ENCODE measurements at places on chromosomes 5 and 9.

DNA sequence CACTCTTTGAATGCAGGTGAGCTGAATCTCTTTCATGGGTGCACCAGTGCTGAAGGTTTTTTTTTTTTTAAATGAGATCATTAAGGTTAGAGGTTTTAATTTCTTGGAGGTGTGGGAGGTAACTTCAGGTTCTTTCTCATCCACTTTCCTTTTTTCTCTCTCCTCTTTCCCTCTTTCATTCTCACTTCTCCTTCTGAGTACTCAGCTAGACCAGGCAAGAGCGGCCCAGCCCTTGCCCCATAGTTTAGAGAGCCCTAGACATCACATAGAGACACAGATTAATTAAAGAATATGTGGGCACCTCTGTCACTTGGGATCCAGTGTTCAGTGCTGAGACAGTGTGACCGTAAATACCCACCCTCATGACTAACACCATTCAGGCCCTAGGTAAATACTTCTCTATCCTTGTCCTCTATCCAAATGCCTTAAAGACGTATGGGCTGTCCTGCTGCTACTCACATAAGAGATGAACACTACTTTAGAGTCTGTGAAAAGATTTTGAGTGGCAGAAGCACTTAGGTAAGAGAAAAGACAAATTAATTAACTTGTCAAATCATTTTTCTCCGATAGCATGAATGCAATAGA is 174.1 kb downstream of the TLE4 start:
- no peak for DNase-seq

DNA sequence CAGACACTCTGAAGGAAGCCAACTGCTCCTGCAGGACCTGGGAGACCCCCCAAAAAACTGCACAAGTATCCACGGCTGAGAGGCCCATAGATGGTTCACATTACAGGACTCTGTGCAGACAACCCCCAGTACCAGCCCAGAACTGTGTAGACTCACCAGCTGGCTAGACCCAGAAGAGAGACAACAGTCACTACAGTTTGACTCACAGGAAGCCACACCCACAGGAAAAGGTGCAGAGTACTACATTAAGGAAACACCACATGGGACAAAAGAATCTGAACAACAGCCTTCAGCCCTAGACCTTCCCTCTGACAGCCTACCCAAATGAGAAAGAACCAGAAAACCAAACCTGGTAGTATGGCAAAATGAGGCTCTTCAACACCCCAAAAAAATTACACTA is 281.2 kb upstream of the RGMB start:
- DNase-seq: no peak

DNA sequence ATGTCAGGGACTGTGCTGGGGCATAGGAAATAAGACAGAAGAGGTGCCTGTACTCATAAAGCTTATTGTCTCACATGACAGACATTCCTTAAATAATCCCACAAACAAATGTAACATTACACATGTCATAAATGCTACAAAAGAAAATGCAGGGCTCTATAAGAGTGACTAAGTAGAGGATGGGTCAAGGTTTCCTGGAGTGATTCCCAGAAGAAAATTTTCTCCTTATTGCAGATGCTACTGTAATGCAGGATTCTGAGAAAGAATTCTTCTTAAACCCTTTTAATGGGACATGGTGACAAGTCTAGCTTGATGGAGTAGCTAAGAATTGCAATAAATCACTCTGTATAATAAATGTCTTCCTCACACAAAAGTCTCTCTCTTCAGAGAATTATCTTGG is 55.7 kb downstream of the SH3TC2 start:
- DNase-seq: no peak

DNA sequence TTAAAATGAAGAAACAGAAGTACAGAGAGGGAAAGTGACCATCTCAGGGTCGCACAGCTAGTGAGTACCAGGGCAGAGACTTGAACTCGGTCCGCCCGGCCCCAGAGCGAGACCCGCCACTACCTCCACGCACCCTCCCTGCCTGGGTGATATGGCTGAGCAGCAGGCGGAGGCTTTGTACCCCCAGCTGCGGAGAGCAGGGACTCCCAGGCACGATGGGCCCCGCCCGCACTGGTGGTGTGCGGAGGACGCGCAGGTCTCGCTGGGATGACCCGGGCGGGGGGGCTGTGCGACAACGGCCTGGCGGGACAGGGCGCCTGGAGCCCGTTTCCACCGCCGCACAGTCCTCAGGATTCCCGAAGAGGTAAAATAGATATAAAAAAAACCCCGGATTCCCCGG is 64.7 kb upstream of the LARP1 start:
- DNase-seq: no peak

DNA sequence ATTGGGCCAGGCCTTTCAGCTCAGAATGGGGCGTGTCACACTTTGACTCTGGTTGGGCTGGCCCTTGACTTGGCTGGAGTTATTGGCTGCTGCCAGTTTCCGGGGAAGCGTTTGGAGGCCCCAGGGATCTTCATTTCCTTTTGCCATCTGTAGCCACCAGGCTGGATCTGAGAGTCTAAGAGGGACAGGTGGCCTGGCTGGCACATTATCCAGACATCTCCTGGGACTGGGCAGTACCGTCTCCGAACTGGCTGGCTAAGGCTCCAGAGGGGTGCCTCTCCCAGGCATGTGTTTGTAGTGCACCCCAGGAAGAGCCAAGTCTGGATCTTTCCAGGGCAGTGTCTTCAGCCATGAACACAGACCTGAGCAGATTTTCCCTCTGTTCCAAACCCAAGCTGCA is 9.7 kb upstream of the JADE2 start:
- DNase-seq: no peak

DNA sequence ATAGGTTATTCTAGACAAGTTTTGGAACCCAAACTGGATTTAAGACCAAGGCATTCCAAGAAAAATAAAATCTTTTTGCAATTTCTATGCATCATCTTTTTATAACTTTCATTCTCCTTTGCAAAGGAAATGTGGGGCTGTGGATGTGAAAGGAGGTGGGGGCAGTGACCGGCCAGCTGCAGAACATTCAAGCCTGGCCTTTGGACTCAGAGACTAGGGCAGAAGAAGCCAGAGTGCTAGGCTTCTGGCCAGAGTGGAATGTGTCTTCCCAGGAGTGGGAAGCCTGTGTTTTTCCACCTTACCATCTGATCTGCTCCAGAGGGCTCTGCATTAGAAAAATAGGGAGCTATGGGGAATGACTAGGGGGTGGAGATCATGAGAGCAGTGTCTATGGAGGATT is 148.5 kb downstream of the C9orf152 start:
- no peak for DNase-seq

DNA sequence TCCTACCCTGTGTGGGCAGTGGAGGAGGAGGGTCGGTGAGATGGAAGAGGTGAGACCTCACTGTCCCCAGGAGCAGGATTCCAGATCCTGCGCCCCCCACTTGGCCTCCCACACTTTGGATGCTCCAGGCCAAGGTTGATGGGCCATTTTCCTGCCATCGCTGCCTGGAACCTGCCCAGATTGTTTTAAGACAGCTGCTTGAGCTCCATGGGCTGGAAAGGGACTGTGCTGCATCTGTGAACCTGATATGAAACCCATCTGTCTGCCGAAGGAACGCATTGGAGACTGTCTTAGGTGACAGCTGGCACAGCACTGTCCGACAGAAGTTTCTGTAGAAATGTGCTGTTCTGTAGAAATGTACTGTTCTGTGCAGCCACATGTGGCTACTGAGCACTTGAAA is 72.7 kb upstream of the SLC25A48 start:
- DNase-seq: no peak

- DNase-seq: no peak
These were observed 268.1 kb downstream of the NTRK2 start for GRCh38 chr9:84937581-84937980.

DNA sequence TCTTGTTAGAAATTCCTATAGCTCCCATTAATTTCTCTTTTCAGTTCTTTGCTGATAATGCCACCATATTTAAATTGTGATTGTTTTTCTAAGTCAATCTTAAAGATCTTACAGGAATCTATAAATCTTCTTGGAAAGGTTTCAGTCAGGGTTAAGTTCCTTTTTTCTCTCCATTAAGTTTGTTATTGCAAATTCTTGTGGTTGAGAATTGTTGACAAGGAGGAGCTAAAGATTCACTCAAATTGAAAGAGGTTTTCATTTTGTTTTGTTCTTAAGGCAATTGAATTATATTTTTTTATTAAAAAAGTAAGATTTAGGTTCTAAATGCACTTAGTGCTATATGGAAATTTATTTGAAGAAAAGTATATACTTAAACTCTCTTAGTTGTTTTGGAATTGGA is 213.4 kb downstream of the PRR16 start:
- no peak for DNase-seq

- DNase-seq: peak; percentile 46
These were observed 33.1 kb downstream of the APTX start for GRCh38 chr9:32968101-32969011.

DNA sequence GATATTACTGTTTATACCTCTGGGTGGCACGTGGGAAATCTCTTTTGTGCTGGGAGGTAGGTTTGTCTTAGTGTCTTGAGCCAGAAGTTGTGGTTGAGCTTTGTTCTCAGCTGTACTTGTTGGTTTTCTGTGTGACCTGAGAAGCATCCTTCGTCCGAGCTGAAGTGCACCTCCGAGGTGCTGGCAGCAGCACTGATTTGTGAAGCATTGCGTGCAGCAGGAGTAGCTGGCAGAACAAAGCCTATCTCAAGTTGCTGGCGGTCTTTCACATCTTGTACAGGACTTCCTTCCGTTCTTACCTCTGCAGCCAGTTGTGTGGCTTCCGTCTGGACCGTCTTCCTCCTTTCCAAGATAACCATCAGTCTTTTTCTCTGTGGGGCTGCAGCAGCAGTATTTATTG is 4.3 kb downstream of the PRRC2B start:
- no peak for DNase-seq

- no peak for DNase-seq
These were observed 4.7 kb upstream of the STOML2 start for GRCh38 chr9:35107297-35108290.

GRCh38 chr5:100860407-100860806 is 42.7 kb downstream of the ST8SIA4 start:
- DNase-seq: no peak

DNA sequence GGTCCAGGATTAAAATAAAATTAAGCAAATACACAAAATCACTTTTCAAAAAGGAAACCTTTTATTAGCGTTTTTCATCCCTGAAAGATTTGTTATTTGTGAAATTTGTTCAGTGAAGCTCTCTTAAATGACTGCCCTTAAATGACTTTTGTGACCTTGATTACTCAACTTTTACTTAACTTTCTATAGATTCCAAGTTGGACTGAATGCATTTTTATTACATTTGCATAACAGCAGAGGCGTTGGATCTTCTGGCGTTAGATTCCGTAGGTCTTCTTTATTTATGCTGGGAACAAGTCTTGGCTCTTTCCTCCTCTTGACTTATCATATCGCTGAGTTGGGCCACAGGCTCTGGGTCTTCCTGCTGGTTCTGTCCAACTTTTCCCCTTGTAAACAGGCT is 78.4 kb downstream of the APBA1 start:
- no peak for DNase-seq

DNA sequence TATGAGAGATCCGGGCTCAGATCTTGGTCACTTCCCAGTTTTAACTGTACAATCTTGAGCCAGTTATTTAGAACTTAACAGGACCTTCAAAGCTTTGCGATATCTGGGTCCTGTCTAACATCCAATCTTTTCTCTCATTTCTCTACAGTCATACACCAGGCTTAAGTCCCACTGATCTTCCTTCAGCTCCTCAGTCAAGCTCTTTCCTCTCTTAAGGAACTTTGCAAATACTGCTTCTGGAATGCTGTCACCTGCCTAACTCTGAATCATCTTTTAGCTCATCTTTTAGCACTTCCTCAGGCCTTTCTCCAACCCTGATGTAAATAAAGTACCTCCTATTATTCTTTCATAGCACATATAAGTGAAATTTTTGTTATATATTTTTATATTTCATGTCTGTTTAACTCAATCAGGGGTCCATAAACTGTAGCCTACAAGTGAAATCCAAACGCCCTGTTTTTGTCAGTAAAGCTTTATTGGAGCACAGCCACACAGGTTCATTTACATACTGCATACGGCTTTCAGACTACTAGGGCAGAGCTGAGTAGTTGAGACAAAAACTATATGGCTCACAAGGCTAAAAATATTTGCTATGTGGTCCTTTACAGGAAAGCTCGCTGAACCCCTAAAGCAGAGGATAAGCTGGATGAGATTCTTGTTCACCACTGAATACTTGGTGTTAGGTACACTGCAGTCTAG is 63.5 kb downstream of the MEF2C start:
- DNase-seq: no peak

- DNase-seq: peak; percentile 67
These were observed 13.4 kb upstream of the ACSL6 start for GRCh38 chr5:132024789-132025402.

GRCh38 chr5:16617274-16617968 is 624 bp upstream of the RETREG1 start:
- no peak for DNase-seq

DNA sequence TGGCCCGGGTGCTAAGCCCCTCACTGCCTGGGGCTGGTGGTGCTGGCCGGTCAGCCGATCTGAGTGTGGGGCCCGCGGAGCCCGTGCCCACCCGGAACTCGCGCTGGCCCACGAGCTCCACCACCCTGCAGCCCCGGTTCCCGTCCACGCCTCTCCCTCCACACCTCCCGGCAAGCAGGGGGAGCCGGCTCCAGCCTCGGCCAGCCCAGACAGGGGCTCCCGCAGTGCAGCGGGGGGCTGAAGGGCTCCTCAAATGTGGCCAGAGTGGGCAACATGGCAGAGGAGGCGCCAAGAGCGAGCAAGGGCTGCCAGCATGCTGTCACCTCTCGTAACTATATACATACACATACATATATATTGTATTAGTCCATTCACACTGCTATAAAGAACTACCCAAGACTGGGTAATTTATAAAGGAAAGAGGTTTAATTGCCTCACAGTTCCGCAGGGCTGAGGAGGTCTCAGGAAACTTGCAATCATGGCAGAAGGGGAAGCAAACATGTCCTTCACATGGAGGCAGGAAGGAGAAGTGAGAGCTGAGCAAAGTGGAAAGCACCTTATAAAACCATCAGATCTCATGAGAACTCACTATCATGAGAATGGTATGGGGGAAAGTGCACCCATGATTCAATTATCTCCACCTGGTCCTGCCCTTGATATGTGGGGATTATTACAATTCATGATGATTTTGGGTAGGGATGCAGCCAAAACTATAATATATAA is 56.8 kb downstream of the LIX1 start:
- DNase-seq: no peak

- no peak for DNase-seq
These were observed 84.4 kb downstream of the SLCO6A1 start for GRCh38 chr5:102414448-102414847.
